NCI-H1694 (cell line): ENCODE measurements at places on chromosomes 2 and 18.

- no peak for DNase-seq
Observed at GRCh38 chr2:73069855-73070642, 1.5 kb downstream of the SFXN5 start.

- DNase-seq: no peak
Observed at GRCh38 chr18:12749121-12749520, 46.3 kb downstream of the PSMG2 start.

GRCh38 chr18:79420033-79420745 lies 24.5 kb downstream of the NFATC1 start:
- no peak for DNase-seq

DNA sequence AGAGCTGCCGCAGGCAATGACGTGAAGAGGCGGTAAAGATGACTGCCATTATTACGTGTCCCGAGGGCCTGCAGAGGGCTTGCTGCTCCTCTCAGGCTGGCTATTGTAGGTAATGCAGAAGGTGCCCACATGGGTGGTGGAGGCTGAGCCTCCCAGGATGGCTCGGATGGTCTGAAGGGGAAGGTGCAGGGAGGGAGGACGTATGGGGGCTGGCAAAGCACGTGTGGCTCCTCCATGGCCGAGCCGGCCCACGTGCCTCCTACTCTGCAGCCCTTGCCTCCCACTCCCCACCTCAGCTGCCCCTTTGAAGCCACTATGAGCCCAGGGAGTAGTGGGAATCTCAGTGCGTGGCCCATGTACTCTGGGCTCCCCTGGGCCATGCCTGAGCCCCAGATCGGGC lies 48.9 kb downstream of the EDAR start:
- DNase-seq: no peak

GRCh38 chr2:15926252-15926651 lies 14.1 kb upstream of the MYCN start:
- DNase-seq: no peak

GRCh38 chr18:6639305-6639704 lies 90.2 kb upstream of the ARHGAP28 start:
- no peak for DNase-seq

DNA sequence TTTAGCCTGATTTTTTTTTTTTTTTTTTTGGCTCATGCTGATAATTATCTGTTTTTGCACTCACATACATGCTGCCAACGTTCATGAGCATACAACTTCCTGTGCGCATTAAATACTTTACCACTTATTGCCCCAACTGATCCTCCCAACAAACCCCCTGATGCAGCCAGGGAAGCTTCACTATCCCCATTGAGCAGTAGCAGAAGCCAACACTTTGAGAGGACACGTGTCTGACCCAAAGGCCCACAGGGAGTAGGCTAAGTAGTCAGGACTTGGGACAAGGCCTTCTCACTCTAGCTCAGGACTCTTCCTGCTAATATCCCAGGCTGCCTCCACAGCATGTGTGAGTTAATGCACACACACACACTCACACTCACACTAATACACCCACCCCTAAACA lies 36.2 kb upstream of the MAT2A start:
- no peak for DNase-seq

DNA sequence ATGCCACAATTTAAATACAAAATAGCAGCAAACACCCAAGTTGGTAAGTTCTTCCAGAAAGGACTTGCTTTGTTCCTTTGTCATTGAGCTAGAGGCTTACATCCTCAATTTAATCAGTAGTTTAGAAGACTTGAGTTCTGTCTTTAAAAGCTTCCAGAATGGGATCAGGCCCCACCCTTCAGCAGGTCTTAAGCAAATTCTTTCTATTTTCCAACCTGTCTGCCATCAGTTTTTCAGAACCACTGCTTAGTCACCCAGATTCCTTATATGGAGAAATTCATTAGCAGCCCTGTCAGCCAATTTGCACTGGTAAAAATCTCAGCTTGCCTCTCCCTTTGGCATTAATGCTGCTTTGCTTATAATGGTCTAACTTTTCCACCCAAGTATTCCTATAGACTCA lies 263.6 kb upstream of the HNMT start:
- no peak for DNase-seq

DNA sequence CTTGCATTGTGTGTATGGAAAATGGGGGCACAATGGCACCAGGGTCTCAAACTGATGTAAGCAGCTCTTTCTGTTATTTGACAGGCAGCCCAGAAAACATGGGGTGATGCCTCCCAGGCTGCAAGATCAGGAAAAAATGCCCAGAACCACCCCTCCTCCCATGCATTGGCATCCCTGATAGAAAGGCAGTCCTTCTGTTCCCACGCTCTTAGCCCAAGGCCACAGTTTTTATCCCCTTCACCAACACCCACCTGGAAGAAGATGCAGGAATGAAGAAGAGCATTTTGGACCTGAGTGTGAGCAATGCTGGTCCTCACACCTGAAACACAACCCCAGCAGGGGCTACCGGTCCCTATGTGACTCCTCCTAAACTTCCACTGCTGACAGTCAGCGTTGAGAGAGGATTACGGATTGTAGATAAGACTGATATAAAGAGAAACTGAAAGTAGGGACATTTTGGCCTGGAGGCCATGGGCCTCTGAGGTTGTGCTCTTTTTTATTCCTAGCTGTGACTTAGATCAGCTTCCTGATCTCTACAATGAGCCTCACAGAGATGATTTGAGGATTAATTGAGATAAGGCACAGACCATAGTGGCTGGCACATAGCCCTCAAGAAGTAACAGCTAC lies 386.0 kb upstream of the ATP5MC3 start:
- no peak for DNase-seq

DNA sequence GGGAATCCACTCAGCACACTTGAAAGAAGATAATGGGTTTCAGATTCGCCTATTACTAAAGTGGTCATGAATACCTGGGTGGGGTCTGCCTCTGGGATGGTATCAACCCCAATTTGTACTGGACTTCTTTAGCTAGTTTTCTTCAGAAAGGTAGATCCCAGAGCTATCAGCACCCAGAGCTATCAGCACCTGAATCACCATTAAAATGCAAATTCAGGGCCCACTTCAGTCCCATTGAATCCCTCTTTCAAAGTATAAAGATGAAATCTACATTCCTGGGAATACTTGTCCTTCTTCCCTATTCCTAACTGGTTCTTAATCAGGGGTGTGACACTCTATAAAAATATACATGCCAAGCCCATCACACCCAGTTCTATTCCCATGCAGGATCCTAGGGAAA lies 914.3 kb downstream of the DCC start:
- DNase-seq: no peak

GRCh38 chr2:236618370-236618769 lies 48.7 kb downstream of the ACKR3 start:
- no peak for DNase-seq

DNA sequence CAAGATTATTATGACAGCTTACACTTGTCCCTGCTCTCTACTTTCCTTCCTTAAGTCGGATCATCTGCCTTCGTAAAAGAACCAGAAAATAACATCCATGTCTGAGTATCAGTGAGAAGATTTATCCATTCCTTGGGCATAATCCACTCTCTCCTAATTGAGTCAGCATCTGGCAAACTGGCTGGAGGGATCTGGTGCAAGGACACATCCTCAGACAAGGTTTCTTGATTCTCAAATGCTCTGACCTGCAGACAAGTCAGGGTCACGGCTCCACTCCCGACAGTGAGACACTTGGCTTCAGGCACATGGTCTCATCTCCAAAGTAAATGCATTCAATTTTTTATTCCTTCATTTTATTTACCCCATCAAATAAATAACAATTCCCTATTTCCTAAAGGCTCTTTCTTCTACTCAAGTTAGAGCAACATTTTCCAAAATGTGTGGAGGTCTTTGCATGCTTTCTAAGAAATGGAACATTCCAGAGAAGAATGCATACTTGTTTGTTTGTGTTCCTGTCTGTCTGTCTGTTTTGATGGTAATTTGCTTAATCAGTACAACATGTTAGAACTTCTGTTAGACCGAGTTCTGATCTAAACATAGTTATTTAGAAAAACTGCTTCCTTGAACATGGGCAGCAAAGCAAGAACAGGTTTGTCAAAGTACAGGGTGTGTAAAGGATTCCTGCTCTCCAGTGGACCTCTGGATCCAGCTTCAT lies 246.9 kb downstream of the IRS1 start:
- DNase-seq: no peak

- no peak for DNase-seq
Observed at GRCh38 chr2:223054193-223054781, 2.3 kb downstream of the KCNE4 start.

- no peak for DNase-seq
Observed at GRCh38 chr2:88628571-88628939, 1.3 kb upstream of the EIF2AK3 start.

- DNase-seq: peak; percentile 57
Observed at GRCh38 chr2:237744613-237745249, 53.8 kb upstream of the RBM44 start.

DNA sequence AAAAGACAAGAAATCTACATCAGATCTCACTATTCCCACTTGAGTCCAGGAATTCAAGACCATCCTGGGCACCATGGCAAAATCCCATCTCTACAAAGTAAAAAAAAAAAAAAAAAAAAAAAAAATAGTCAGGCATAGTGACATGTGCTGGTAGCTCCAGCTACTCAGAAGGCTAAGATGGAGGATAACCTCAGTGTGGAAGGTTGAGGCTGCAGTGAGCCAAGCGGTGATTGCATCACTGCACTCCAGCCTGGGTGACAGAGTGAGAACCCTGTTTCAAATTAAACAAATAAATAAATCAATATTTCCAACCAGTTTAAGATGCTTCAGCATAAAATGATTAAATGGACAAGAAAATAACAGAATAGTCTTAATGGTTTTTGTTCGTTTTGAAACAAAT lies 197.4 kb downstream of the DSEL start:
- DNase-seq: no peak

GRCh38 chr18:8366656-8367055 lies 242.6 kb upstream of the RAB12 start:
- DNase-seq: no peak

DNA sequence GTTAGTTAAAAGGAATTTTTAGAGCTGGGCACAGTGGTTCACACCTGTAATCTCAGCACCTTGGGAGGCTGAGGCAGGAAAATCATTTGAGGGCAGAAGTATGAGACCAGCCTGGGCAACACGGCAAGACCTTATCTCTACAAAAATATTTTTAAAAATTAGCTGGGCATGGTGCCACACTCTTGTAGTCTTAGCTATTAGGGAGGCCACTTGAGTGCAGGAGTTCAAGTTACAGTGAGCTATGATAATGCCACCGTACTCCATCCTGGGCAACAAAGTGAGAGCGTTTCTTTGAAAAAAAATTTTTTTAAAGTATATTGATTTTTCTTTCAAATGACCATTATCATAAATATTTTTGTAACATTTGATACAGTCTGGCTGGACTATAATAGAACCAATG lies 93.6 kb upstream of the FAM117B start:
- no peak for DNase-seq

- no peak for DNase-seq
Observed at GRCh38 chr18:37445368-37445767, 120.2 kb downstream of the CELF4 start.

- no peak for DNase-seq
Observed at GRCh38 chr2:69340101-69340775, 46.8 kb downstream of the GFPT1 start.

GRCh38 chr2:82879803-82880202 lies 1579.3 kb downstream of the SUCLG1 start:
- no peak for DNase-seq

- no peak for DNase-seq
Observed at GRCh38 chr18:34738175-34738894, 28.2 kb downstream of the DTNA start.

- no peak for DNase-seq
Observed at GRCh38 chr2:126302043-126302442, 353.9 kb upstream of the GYPC start.
